ENCODE measurements at places on chromosomes 1 and 21.
A peak's percentile ranks its signal among the peaks of the same experiment; 100 is the strongest.

DNA sequence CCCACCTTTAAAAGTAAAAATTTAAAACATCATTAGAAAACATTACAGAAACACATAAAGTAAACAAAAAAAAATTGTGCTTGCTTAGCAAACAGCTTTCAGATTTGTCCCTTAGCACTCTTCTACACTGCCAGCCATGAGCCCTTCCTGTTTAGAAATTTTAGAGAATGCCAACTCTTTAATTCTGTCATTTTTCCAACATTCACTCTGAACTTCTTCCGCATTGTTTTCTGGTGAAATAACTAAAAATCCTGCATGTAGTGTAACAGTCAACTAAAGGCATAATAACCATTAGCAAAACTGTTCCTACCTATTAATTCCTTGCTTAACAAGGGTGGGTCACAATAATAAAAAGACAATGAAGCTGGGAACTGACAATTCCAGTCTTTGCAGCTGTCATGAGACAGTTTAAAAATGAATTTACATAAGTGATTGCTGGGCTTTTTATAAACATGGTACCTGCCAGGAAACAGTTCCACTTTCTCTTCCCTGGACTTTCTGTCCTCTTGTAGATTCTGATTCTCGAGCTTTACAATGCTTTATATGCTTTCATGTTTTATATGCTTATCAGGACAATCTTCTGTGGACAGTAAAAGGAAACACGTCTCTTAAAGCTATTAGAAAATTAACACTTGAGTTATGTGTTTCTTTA lies 19.0 kb downstream of the GNG12 start:
- no peak for DNase-seq

DNA sequence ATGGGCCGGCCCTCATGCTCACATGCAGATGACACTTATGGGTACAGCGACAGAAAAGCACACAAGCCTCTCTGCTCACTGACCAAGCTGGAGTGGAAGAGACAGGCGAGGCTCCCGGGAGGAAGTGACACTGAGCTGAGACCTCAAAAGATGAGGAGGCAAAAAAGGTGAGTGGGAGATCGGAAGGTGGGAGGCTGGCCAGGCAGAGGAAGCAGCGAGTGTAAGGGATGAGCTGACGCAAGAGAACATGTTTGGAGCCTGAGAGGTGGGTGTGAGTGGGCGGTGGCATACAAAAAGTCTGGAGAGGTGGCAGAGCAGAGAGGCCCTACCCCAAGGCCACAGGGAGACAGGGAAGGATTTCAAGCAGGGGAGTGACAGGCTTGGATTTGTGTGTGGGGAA lies 18.2 kb upstream of the CDCP2 start:
- no peak for DNase-seq

- DNase-seq: no peak
Measured at GRCh38 chr1:221670081-221670480, 71.8 kb downstream of the DUSP10 start.

- no peak for DNase-seq
Measured at GRCh38 chr1:69313118-69313517, 254.6 kb upstream of the LRRC7 start.

- DNase-seq: no peak
Measured at GRCh38 chr1:118984086-118984721, 3.9 kb downstream of the TBX15 start.

DNA sequence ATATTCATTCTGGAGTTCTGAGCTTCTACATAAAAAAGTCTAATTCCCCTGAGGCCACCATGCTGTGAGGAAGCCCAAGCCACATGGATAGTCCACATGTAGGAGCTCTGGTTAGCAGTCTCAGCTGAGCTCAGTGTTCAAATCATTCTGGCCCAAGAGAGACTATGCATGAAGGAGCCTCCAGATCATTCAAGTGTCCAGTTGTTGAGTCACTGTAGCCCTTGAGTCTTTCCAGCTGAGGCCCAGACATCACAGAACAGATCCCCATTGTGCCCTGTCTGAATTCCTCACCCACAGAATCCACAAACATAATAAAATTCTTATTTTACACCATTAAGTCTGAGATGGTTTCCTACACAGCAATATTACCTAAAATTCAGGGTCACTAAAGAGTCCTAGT lies 107.0 kb upstream of the NGF start:
- no peak for DNase-seq

- no peak for DNase-seq
Measured at GRCh38 chr1:205692423-205692822, 12.1 kb upstream of the SLC45A3 start.

GRCh38 chr1:38507563-38507962 lies 352.0 kb downstream of the RRAGC start:
- DNase-seq: no peak

DNA sequence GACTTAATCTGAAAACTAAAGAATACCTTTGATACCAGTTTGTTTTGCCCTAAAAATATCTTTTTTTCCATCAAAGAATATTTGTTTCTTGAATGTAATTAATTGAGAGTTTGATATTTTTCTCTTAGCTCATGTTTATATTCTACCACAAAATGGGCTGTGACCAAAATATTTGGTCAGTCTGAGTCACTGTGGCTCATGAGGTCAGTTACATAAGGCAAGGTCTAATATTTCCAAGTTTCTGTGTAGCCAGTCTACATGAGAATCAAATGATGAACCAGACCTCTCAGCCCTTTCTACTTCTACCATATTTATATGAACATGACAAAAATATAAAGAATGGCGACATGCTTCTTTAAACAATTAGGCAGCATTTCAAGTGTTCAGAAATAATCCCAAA lies 83.0 kb upstream of the IVNS1ABP start:
- DNase-seq: no peak

GRCh38 chr1:151315565-151316235 lies 11.5 kb downstream of the PI4KB start:
- DNase-seq: no peak

GRCh38 chr1:172658871-172659453 lies at the start of gene FASLG:
FASLG (plus strand) TSS chr1:172659103; CDS start chr1:172659202, 99 bp downstream.
- peak; percentile 78 for DNase-seq

DNA sequence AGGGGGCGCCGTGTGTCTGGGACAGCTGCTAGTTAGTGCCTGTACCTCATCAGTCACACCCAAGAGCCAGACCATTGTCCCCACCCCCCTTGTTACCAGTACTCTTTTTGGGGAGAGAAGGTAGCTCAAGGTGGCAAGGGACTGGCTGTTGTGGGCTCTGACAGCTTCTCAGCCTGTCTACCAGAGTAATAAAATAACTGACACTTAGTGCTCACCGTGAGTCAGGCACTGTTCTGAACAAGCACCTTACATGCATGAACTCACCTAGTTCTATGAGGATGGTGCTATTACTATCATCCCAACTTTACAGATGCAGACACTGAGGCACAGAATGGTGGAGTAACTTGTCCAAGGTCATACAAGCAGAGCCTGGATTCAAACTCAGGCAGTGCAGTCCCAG lies 34.7 kb downstream of the IER5 start:
- no peak for DNase-seq

DNA sequence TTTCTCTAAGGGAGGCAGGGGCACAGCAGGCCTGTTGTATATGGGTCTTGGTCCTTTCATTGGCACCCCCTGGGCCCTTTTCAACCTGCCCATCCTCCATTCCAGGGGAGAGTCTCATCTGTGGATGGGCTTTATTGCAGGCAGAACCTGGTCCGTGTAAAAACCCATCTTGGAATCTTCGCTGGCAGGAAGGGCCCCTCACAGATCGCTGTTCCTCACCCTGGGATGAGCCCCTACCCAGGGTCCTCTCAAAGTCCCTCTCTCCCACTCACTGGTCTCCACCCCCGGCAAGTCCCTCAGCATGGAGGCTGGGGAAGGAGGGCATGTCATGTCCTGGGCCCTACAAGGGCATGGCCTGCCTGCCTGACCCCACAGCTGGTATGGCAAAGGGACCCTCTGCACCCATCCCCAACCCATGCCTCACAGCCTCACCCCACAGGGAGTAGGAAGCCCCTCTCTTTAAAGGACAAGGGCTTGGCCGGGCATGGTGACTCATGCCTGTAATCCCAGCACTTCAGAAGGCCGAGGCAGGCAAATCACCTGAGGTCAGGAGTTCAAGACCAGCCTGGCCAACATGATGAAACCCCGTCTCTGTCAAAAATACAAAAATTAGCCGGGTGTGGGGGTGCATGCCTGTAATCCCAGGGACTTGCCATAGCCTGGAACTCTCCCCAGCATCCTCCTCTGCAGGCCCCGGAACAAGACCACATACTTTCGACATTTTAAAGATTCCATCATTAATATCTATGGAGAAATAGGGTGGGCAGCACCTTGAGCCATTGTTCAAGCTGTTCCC lies 13.2 kb upstream of the CDA start:
- DNase-seq: no peak

GRCh38 chr1:218397752-218398339 lies 52.7 kb downstream of the TGFB2 start:
- DNase-seq: no peak

DNA sequence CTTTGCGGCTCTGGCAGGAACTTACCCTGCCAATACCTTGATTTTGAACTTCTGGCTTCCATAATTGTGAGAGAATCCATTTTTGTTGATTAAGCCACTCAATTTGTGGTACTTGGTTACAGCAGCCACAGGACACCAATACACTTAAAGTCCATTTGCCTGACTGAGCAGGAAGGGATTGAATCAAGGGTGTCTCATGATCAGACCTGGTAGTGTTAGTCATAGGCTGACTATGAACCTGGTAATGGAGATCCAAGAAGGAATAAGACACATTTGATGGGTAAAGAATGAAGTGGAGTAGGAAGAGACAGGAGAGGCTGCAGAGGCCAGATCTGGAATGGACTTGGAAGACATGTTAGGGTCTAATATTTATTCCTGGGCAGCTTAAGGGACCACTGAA lies 31.2 kb upstream of the MAP1LC3C start:
- DNase-seq: no peak

- DNase-seq: peak; percentile 51
Measured at GRCh38 chr21:44919111-44919912, 1.4 kb downstream of the ITGB2 start.

- no peak for DNase-seq
Measured at GRCh38 chr1:196557797-196558196, 50.4 kb downstream of the KCNT2 start.

DNA sequence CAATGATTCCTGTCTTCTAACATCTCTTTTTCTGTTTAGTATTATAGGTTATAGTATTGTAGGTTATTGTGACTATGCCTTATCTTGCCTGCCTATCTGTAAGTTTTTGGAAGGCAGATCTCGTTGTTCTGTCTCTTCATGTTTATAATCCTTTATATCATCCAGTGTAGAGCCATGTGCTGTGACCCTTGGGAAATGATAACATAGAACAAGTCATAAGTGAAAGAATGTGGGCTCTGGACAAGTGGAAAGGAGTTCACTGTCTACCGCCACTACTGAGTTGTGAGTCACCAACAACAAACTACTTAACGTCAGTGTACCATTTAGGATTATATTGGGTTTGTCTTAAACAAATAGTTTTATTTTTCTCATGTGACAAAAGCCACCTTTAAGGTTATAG lies 139.3 kb downstream of the LYPLAL1 start:
- DNase-seq: no peak

GRCh38 chr1:2639607-2640521 lies 7.0 kb upstream of the MMEL1 start:
- DNase-seq: peak; percentile 13

- no peak for DNase-seq
Measured at GRCh38 chr21:25080141-25080540, 527.1 kb downstream of the MRPL39 start.

DNA sequence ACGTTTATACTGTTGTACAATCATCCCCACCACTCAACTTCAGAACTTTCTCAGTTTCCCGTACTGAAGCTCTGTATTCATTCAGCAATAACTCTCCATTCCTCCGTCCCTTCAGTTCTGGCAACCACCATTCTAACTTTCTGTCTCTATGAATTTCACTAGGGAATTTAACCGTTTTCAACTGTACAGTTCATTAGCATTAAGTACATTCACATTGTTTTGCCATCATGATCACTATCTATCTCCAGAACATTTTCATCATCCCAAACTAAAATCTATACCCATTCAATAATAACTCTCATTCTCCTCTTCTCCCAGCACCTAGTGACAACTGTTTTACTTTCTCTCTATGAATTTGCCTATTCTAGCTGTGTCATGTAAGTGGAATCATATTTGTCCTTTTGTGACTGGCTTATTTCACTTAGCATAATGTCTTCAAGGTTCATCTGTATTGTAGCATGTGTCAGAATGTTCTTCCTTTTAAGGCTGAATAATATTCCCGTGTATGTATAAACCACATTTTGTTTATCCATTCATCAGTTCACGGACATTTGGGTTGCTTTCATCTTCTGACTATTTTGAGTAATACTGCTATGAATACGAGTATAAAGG lies 75.0 kb downstream of the CEP350 start:
- DNase-seq: no peak

GRCh38 chr1:209652121-209652735 lies at the start of gene LAMB3:
LAMB3 (minus strand) TSS chr1:209652425; CDS start chr1:209650944, 1,481 bp downstream.
- DNase-seq: no peak

DNA sequence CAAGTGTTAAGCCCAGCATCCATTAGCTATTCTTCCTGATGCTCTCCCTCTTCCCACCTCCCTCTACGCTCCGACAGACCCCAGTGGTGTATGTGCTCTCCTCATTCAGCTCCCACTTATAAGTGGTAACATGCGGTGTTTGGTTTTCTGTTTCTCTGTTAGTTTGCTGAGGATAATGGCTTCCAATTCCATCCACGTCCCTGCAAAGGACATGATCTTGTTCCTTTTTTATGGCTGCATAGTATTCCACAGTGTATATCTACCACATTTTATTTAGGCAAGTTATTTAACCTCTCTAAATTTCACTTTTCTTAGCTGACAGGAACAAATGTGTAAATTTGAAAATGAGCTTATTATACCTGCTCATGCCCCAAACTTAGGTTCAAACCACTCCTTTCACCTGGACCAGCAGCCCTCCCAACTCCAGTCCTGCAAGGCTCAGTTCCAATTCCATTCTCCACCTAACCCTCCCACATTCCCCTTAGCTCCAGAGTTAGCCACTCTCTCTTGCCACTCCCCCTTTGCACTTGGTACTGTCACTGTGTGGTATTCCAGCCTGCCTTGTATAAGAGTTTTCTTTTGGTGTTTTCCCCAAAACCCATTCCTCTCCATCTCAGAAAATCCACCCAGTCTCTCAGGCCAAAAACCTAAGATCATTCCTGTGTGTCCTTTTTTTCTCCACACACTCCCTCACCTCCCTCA lies 1.7 kb upstream of the PEF1 start:
- no peak for DNase-seq

GRCh38 chr1:36298640-36299039 lies 7.5 kb upstream of the SH3D21 start:
- DNase-seq: no peak

DNA sequence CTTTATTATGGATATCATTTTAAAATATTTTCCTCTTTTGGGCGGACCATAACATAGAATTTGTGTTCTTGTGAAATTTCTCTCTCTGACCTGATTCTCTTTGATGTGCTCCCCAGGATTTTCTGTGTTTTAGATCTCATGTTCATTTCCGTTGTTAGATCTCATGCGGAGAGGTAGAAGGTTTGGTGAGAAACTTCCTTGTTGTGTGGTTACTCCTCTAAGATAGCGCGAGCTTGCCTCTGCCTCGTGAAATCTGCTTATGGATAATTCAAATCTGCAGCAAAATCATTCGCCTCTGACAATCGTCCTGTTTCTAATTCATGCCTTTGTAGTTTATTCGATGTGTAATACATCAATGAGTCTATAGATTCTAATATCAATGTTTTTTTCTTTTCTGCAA lies 580.4 kb downstream of the USP25 start:
- DNase-seq: no peak

- no peak for DNase-seq
Measured at GRCh38 chr1:111209622-111210021, 9.2 kb upstream of the DENND2D start.

All from activated T-cell treated with anti-CD3 and anti-CD28 coated beads, Interleukin-2, amount 50 U/mL, for 48 hours (primary cell).